ENCODE measurements at places on chromosomes 6 and 20.

GRCh38 chr20:50144362-50144761 lies 9.2 kb downstream of the PEDS1 start:
- no peak for DNase-seq

DNA sequence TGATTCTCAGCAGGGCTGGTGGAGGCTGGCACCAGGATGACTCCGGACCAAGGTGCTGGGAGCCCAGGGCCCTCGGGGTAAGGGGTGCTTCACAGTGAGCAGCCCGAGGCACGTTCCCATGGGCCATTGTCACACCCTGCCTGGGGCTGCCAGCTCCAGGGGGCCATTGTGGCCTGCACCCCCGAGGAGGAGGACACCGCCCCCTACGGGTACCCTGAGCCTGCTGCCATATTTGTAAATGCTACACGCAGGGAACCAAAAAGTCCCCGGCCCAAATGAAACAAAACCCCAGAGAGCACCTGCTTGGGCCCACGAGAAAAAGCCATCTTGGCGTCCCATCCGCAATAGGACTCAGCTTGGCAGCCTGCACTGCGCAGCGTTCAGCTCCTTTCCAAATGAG lies 64.7 kb upstream of the GATA5 start:
- no peak for DNase-seq

GRCh38 chr6:27419363-27419762 lies 30.8 kb downstream of the ZNF391 start:
- DNase-seq, result no peak

GRCh38 chr6:39903656-39904055 lies 30.6 kb downstream of the MOCS1 start:
- DNase-seq, result no peak

DNA sequence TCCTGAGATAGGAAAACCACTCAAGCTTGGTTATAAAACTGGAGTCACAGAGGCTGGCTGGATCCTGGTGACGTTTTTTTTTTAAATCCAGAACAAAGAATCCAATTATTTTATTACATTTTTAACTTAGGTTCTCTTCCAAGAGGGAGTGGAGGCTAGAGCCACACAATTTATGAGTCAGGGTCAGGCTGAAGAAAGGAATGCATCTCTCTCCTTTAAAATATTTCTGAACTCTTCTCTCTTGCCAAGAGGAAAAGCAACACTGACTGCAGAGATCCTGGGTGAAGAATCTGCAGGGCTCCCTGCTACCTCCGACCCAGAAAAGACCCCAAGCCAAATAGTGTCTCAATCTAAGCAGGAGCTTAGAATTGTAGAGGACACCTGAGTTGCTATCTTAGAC lies 88.5 kb upstream of the SSTR4 start:
- no peak for DNase-seq
